HCEC 1CT (cell line): ENCODE measurements at places on chromosomes 3 and 15.

GRCh38 chr3:147656023-147656422 is 246.9 kb downstream of the ZIC1 start:
- DNase-seq: no peak

GRCh38 chr3:194481103-194481502 is 5.7 kb downstream of the ATP13A3 start:
- peak; percentile 86 for DNase-seq

GRCh38 chr3:115859002-115859807 is 235.9 kb downstream of the GAP43 start:
- DNase-seq: no peak

GRCh38 chr3:58754074-58754473 is 87.5 kb upstream of the FAM3D start:
- no peak for DNase-seq

DNA sequence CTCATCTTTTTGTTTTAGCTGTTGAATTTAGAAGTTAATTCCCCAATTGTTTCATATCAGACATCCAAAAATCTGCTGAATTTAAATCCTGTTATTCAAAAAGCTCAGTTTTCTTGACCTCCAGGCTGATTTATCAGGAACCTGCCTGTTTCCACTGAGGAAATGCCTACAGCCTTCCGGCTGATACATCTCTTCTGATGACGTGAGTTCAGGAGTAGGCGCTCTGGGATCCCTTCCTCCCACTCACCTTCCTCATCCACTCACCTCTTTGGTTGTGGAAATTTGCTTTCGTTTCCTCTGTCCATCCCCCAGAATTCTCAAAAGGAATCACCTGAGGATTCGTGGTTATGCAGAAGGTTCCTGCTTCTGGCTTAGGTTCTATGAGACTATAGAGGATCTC is 55.4 kb upstream of the ALDH1A3 start:
- no peak for DNase-seq

DNA sequence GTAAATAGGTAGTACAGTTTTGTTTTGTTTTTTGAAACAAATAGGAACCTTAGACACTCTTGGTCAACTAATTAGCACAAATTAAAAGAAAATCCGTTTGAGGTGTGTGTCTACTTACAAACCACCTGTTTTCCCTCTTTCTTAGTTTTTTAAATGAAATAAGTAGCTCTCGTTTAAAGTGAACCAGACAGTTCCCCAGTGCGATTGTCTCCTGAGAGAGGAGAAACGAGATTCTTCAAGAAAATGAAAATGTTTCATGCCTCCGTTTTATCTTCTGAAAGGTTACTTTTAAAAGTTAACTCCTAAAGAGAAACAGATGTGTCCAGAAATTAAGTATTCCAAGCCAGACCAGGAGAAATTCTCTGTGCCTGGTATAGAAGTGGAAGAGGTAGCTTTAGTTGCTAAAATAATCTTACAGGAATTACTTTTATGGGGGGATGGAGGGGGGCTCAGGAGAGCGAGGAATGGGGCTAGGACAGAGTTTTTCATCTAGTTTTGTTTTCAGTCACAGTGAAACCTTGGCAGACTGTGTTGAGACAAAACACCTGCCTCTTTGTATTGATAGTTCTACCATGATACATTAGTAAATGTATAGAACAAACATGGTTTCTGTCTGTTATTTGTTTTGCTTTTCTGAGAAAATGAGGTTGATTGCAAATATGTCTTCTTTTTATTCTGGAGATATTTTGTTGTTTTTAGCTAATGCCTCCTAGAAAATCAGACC is 155.1 kb upstream of the CNTN4 start:
- DNase-seq: no peak

DNA sequence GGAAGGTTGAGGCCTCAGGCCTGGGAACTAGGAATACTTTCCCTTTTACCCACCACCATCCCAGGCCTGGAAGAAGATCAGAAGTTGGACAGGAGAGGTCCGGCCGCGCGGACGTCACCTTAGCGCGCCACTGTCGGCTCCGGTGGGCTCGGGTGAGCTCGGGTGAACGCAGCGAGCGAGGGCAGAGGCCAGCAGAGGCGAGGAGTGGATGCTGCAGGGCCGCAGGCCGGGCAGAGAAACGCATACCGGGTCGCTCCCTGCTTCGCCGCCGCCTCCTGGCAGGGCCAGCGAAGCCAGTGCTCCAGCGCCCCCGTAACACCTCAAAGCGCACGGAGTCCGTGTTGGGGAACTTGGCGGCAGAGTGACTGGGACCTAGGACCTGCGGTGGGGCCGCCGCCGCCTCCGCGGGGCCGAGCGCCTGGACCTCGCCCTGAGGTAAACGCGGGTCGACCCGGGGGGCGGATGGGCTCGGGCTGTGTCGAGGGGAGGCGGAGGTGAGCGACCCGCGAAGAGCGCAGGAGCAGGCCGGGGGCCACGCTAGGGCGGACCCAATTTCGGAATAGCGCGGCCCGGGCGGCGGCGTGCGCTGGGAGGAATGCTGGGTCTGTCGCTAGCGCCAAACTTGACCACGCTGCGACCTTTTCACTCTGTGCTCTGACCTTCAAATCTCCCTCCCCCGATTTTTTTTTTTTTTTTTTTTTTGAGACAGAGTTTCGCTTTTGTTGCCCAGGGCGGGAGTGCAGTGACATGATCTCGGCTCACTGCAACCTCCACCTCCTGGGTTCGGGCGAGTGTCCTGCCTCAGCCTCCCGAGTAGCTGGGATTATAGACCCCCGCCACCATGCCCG is 1.6 kb downstream of the CYP11A1 start:
- no peak for DNase-seq

GRCh38 chr15:72345806-72346205 is 25.8 kb upstream of the CELF6 start:
- no peak for DNase-seq

DNA sequence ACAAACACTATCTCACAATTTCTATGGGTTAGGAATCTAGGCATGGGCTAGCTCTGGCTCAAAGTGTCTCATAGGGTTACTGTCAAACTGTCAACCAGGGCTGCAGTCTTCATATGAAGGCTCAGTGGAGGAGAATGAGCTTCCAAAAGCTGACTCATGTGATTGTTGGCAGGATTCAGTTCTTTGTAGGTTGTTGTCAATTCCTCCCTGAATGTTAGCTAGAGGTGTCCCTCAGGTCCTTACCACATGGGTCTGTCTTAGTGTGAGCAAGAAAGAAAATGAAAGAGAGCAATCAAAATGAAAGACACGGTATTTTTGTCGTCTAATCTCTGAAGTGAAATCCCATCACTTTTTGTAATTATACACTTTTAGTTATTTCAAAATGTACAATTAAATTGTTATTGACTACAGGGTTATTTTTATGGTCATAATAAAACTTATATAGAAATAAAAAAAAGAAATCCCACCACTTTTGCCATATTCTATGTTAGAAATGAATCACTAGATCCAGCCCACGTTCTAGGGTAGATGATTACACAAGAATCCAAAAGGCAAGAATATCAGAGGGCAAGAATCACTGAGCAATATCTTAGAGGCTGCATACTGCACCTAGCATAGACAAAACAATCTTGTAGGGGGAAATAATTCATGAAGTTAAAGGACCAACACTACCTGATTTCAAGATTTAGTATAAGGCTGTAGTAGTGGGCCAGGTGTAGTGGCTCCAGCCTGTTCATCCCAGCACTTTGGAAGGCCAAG is 8.4 kb downstream of the ACSBG1 start:
- DNase-seq: no peak

GRCh38 chr15:94305133-94305532 is 73.8 kb downstream of the MCTP2 start:
- no peak for DNase-seq

DNA sequence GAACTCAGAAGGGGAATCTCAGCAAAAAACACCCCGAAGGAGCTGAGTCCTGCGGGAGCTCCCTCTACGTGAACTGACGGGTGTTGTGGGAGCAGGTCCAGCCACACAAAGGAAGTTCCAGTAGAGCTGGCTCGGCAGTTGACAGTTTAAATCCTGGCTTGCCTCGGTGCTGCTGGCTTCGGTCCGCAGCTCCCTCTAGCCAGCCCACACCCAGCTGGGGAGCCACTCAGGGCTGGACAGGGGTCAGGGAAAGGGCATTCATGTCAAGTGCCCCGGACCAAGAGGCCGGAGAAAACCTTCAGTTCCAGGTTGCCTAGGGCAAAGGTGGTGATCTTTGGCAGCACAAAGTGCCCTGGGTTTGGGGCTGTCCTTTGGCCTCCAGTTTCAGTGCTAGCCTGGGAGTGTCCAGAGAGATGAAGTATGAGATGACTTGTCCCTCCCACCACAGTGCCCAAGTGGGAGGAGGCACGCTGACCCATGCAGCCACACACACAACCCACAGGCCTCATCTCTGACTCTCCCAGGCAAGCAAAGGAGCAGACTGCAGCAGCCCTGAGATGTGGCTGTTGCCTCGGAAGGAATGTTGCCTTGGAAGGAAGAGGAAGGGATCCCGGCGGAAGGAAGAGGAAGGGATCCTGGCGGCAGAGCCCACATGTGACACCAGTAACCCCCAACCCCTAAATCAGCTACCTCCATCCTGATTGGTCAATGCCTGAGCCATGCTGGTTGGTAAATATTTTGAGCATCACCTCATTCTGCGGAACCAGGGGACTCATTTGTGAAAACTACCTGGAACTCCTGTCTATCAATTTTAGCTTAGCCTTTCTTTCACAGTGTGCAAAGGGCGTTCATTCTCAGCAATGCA is 13.9 kb upstream of the ANPEP start:
- peak; percentile 53 for DNase-seq

DNA sequence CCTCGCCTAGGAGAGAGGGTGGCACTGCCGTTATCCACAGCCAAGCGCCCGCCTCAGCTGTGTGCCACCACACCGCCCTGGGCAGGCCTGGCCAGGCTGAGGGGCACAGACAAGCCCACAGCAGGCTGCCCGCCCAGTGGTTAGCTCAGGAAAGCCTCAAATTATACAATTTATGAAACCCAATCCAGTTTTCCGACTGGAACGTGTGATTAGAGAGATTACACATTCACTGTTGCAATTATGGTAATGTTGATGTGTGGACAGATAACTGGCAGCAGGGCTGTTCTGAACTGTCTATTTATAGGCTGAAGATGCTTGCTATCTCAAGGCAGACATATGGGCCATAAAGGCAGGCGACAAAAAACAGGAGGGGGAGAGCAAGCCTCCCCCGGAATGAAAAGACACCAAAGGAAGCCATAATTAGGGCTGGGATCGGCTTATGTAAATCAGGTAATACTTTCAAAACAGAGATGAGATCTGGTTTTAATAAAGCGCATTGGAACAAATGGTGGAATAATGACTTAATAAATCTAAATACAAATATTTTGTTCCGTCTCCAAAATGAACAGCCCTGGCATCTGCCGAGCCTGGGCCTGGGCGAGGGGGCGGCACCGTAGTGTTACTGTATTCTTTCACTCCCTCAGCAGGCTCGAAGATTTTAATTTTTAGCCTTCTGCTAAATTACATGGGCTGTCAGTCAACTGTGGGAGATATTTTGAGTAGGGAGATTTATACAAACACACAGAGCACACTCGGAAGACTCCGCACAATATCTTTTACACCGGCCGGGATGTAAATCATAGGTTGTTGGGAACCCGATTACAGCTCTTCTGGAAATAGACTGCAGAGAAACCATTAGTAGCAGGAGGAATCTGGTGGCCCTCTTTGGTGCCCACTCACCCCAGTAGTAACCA is 103.1 kb upstream of the TLE3 start:
- no peak for DNase-seq

- no peak for DNase-seq
Measured at GRCh38 chr3:132679911-132680310, 19.8 kb downstream of the UBA5 start.

DNA sequence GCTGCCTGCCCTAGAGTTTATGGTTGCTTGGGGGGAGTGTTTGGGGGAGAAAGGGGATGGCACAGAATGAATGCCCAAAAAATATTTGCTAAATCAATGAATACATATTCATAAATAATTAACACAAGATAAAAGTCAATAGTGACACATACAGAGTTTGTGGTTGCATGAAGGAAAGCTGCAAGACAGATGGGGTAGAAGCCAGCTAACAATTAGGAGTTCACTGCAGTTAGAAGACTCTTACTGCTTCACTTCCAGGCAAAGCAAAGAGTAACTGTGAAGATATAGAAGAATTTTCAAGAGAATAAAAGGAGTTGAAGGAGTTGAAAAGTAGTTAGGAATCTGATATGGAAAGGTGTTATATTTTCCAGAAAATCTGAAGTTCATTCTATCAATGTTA is 72.4 kb downstream of the ZNF280D start:
- DNase-seq: no peak

DNA sequence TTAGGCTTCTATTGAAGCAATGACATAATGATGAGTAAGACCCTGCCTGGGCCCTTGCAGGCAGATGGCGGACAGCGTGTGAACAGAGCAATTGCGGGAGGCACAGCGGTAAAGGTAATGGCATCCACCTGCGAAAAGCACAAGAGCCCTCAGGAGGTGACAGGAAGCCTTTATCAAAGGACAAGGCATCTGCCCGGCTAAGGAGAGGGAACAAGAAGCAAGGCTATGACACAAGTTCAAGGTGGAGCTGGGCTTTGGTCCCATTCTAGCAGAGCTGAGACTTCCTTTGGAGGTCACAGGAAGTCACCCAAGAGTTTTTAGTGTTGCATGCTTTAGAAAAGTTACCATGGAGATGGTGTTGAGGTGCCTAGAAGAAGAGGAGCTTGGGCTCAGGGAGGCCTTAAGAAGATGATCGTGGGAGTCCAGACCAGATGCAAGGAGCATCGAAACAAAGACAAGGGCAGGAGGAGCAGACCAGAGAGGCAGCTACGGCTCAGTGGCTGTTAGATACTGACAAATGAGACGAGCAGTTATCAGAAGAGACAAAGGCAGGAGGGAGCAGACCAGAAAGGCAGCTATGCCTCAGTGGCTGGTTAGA is 34.5 kb downstream of the OSBPL10 start:
- DNase-seq: peak; percentile 60

- no peak for DNase-seq
Measured at GRCh38 chr15:78002996-78003395, 74.5 kb downstream of the TBC1D2B start.

DNA sequence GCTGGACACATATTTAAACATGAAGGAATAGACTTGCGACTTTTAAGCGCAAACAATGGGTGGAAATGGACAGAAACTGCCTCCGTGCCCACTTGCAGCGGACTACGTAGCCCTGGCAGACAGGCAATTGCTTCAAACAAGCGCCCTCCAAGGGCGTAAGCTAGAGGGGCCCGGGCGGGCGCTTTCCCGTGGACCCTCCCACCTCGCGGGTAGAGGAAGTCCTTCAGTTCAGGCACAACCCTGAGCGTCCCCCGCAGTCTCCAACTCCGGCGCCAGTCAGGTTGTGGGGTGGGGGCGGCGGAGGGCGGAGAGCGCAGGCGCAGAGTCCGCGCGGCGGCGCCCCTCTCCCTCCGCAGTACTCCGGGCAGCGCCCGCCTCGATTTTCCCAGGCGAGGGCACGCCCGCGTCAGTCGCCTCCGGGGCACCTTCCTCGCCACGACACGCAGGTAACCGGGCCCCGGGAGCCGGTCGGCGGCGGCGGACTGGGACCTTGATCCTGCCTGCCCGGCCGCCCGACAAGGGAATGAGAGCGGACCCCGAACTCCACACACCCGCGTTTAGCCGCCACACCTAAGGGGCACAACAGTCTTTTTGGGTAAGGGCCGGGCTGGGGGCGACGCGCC is at the start of gene SLC35G2:
Gene SLC35G2 (plus strand): TSS at position 358 of the 623 bp plus-strand sequence. CDS start 35,335 bp downstream, outside the sequence.
- peak; percentile 42 for DNase-seq
